Activated T-cell treated with anti-CD3 and anti-CD28 coated beads, Interleukin-2, amount 50 U/mL, for 1 hour (primary cell): ENCODE measurements at places on chromosomes 6 and 20.
A peak's percentile ranks its signal among the peaks of the same experiment; 100 is the strongest.

GRCh38 chr6:113645576-113645970, 211.6 kb upstream of the MARCKS start:
- no peak for DNase-seq

GRCh38 chr6:2028457-2029038, 216.9 kb downstream of the GMDS start:
- DNase-seq: no peak

DNA sequence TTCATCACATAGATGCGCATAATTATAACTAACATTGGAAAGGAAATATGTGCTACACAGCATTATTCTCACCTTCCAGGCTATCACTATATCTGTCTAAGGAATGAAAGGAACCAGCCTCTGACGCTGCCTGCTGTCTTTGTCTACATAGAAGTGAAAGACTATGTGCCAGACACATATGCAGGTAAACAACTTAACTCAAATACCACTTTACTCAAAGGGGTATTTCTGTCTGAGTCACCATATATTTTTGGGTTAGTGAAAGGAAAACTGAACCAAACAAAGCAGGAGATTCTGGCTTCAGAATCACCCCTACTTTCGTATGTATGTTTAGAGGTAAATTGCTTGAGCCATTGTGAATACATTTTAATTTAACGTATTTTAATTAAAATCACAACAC, 328.6 kb upstream of the PLCB4 start:
- DNase-seq: no peak

DNA sequence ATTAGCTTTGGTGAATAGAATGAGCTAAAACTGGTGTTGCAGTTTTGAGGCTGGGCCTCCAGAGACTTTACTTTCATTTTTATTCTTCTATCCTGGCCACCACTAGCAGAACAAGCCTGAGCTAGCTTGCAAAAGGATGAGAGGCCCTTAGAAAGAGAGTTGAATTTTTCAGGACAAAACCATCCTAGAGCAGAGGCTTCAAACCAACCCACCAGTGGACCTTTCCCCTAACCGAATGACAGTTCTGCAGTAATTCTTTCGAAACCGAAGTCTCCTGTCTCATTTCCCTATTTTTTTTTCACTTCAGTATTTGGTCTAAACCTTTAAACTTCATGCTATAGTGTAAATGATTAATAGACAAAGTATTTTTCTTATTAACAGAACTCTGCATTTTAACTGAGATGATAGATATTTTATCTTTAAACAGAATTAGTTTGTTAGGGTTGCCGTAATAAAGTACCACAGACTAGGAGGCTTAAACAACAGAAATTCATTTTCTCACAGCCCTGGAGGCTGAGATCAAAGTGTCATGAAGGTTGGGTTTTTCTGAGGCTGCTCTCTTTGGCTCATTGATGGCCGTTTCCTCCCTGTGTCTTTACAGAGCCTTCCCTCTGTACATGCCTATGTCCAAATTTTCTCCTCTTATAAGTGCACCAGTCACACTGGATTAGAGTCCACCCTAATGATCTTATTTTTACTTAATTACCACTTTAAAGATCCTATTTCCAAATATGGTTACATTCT, 80.6 kb upstream of the PAK5 start:
- no peak for DNase-seq

- DNase-seq: no peak
These were observed 26.6 kb downstream of the PYGB start for GRCh38 chr20:25274481-25274880.

- no peak for DNase-seq
These were observed 4.0 kb downstream of the RNF24 start for GRCh38 chr20:4011226-4011975.

DNA sequence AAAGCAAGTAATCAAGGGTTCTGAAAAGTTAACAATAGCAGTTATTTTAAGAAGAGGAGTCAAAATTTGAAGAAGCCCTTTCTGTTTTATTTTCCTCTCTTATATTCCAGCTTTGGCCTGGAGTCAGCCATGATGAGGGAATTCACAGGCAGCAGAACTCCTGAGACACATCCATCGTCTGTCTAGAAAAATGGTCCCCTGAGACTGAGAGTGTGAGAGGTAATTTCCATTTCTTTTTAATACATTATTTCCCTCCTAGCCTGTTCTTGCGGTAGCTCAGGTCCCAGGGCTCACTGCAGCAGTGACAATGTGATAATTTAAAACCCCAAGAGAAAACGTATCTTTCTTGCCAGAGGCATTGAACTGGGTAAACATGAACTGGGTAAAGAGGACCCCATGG, 296.0 kb downstream of the SMOC2 start:
- no peak for DNase-seq

DNA sequence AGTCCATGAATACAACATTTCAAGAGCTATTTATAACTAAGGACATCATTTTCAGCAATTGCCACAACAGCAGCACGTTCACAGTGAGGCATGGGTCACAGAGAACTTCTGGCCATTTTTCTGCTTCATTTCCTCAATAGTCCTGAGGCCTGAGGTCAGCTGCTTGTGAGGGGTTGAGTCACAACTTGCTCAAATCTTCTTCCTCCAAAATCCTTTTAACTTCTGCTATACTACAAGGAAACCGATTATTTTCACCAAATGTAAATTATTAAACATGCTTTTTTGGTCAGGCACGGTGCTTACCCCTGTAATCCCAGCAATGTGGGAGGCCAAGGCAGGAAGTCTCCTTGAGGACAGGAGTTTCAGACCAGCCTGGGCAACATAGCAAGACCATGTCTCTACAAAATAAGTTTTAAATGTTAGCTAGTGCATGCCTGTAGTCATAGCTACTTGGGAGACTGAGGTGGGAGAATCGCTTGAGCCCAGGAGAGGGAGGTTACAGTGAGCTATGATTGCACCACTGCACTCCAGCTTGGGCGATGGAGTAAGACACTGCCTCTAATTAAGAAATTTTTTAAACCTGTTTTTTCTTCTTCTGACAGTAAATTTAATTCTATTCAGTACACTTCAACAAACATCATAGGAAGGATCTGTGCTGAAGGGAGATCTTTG, 11.1 kb upstream of the SLC16A10 start:
- DNase-seq: no peak

DNA sequence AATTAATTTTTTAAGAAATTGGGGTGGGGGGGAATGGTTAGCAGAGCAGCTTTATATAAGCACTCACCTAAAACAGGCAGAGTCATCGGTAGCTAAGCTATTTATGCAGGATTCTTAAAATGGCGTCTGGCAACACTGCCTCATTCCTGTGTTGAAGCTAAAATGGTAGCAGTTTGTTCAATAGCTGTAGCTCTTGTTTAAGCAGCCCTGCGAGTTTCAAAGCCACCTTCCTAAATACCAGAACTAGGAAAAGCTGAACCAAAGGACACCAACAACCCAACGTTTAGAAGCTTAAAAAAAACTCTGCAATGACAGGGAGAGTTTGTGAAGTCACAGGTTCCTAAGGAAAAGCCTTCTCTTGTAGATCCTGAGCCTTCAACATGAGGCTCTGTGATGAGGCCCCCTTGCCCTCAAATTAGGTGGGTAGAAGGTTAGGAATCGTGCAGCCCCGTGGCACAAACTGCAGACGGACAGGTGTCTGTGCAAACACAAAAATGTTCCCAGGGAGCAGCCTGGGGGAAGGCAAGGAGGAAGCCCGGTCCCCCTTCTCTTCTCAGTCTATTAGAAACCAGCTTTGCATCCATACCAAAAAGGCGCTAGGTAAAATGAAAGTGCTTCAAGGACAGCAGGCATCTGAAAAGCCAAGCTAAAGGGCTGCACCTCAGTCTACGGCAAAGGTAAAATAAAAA, 4.7 kb downstream of the ZMYND8 start:
- no peak for DNase-seq

GRCh38 chr20:62570897-62571668, 71.2 kb upstream of the SLCO4A1 start:
- no peak for DNase-seq

- DNase-seq: no peak
These were observed 75.0 kb upstream of the EZR start for GRCh38 chr6:158894193-158894592.

GRCh38 chr6:8382434-8382833, 52.9 kb downstream of the SLC35B3 start:
- no peak for DNase-seq

GRCh38 chr6:163818719-163819118, 404.2 kb downstream of the QKI start:
- no peak for DNase-seq

DNA sequence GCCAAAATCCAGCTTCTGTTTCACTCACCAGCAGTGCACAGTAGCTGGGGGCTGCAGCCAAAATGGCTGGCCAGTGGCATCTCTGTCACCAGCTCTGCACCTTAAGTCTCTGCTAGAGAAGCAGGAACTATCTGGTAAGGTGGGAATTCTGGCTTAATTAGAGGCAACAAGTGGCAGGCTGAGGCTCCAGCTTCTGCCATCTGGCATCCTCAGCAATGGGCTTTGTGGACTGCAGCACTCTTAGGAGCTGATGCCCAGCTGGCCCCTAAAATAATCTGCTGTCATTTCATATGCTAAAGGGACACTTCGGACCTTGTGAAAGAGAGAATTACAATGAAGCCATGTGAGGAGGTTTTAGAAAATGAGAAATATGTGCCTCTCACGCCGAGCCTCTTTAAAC, 4.6 kb upstream of the CLDN20 start:
- DNase-seq: no peak

- no peak for DNase-seq
These were observed 294.6 kb upstream of the POU3F2 start for GRCh38 chr6:98539741-98540140.

- peak; percentile 81 for DNase-seq
These were observed 2.7 kb upstream of the MICA start for GRCh38 chr6:31400467-31401289.

DNA sequence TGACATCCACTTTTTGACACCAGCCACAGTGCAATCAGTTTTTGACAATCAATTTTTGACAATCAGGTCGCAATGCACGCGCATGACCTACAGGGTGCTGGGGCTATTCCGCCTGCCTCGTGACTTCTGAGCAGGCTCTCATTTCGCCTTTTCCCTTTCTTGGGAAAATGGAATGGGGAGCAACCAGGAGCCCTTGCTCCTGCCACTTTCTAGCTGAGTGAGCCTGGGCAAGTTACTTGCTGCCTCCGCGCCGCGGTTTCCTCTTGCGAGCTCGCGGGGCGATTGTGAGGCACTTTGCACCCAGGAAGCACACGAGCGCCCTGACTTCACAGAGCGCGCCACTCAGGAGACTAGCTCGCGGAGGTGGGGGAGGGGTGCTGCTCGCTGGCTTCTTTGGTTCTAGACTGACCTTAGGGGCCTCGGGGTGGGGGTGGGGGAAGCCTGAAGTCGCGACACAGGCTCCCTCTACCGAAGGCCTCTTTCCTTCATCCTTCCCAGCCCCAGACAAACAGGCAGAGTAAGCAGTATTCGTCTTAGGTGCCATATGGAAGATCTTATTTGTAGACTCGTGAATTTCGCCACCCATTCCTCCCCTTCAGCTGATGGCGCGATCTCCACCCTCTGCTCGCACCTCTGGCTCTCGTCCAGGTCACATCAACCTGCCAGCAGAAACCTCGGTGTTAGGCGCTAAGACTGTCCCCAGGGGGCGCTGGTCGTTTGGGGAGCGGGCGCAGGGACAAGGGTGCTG, 4.6 kb downstream of the TP53TG5 start:
- DNase-seq: peak; percentile 89

- no peak for DNase-seq
These were observed 97.4 kb upstream of the SALL4 start for GRCh38 chr20:51899674-51900073.

GRCh38 chr20:24620937-24621519, 151.6 kb downstream of the SYNDIG1 start:
- DNase-seq: no peak

GRCh38 chr20:21303872-21304586, 898 bp downstream of the XRN2 start:
- DNase-seq: no peak

GRCh38 chr6:83096791-83097190, 29.3 kb downstream of the DOP1A start:
- no peak for DNase-seq

DNA sequence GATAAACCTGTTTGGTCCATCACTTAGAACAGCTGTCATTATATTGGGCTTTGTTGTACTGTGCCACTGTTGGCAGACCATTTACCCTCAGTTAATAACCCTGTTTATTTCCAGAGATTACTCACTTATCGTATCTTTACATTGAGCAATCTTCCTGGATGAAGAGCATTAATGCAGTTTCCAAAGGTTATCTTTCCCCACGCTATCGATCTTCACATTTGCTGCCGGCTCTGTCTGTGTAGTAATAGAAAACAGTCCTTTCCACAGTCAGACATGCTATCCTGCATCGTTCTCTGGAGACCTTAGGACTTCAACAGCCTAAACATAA, 27.4 kb downstream of the GHRH start:
- DNase-seq: no peak
